ENCODE measurements at places on chromosomes 3 and 15.
A peak's percentile ranks its signal among the peaks of the same experiment; 100 is the strongest.

GRCh38 chr15:93170329-93170728, 81.3 kb upstream of the RGMA start:
- DNase-seq: no peak

DNA sequence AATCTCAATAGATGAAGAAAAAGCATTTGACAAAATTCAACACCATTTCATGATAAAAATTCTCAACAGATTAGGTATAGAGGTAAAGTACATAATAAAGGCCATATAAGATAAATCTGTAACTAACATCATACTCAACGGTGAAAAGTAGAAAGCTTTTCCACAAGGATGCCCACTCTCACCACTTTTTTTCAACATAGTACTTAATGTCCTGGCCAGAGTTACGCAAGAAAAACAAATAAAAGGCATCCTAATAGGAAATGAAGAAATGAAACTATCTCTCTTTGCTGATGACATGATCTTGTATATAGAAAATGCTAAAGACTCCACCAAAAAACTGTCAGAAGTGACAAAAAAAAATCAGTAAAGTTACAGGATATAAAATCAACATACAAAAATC, 33.0 kb downstream of the THBS1 start:
- no peak for DNase-seq

DNA sequence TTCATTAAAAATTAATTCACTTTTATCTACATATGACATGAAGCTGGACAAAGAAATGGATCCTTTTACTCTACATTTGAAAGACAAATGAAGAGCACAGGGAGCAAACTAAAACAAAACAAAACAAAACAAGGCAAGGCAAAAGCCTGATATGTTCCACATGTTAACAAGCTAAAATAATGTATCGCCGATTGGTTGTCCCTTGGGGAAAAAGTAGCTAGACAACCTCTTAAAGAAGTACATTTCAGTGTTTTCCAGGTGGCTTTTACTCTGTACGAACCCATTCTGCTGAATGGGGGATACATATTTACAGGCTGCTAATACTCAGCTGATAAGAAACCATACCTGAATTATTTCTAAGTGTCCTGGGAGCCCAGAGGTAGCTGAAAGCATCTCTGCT, 493.0 kb upstream of the TBL1XR1 start:
- DNase-seq: no peak

DNA sequence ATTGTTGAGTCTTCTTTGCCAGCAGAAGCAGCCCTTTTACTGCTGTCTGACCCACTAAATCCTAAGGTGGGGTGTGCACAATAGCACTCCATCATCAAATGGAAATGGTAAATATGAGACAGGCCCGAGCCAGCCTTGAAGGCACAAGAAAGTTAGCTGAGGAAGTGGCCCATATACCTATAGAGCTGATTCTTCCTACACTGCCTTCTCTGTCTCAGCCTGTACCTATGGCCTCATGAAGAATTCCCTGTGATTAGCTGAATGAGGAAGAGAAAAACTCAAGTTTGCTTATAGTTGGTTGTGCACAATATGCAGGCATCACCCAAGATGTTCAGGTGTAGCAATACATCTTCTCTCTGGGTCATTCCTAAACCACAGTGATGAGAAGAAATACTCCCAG, 31.7 kb upstream of the XCR1 start:
- DNase-seq: no peak

GRCh38 chr15:48570822-48571221, 74.7 kb downstream of the FBN1 start:
- no peak for DNase-seq

GRCh38 chr15:67571648-67572415, 29.3 kb downstream of the MAP2K5 start:
- DNase-seq: no peak

DNA sequence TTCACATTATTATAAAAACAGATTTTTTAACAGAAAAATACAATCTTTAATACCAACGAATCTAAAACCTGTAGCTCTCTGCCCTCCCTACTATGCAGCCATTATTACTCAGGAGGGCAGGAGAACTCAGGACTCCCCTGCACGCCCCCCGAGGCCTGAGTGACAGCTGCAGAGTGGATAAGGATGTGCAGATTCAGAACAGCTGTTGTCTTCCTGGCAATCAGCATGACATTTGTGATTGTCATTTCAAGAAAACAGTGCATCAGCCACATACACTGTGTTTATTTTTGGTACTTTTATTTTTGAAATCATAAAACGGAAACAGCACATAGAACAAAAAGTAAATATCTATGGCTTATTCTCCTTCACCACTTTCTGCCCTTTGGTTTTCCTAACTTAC, 450.8 kb downstream of the OCA2 start:
- no peak for DNase-seq

DNA sequence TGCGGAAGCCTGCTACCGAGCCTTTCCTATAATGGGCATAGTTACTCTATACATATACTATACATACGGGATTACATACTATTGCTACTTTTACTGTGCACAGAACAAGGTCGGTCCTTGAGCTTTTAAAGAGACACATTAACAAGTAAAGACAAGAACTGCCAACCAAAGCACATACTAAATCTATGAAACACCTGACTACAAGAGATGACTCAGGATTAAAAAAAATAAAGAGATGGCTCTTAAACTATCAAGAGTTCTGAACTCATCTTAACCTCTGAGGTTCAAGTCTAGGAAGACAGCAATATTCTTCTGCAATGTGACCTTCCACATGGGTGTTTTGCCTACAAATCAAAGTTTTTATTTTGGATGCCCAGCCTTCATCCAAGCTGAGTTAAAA, 106.8 kb downstream of the TNIK start:
- peak; percentile 86 for DNase-seq

GRCh38 chr3:183300996-183301562, 48.0 kb downstream of the B3GNT5 start:
- peak; percentile 39 for DNase-seq

GRCh38 chr3:194905696-194906095, 220.0 kb downstream of the FAM43A start:
- DNase-seq: no peak

GRCh38 chr3:182606905-182607504, 186.3 kb upstream of the ATP11B start:
- no peak for DNase-seq

DNA sequence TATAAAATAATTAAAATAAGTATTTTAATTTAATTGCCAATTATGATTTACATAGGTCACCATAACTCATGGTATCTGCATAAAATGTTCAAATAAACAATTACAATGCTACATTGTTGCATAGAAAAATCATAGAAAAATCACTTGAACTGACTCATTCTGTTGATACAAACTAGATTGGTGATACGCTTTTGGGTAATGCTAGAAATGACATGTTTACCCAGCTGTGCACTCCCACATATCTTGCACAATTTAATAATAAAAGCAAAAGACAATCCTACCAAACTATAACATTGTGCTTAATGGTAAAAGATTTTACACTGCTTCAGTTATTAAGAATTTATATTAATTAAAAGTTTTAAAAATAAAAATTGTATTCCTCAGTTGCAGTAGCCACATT, 45.8 kb upstream of the FBXL22 start:
- no peak for DNase-seq

DNA sequence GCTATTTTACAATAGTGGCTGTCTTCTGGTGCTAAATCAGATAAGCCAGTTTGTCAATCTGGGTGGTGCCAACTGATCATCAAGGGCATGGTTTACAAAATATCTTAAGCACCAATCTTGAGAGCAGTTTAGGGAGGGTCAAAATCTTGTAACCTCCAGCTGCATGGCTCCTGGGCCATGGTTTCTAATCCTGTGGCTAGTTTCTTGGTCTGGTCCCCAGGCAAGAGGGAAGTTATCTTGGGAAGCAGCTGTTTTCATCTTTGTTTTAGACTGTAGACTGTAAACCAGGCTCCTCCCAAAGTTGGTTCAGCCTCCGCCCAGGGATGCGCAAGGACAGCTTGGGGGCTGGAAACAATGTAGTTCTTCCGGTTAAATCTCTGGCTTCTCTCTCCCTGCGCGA, 166.8 kb downstream of the IL1RAP start:
- no peak for DNase-seq

- no peak for DNase-seq
These were observed 2.9 kb downstream of the PHC3 start for GRCh38 chr3:170178651-170179050.
